ENCODE measurements at places on chromosomes 16 and 17.

DNA sequence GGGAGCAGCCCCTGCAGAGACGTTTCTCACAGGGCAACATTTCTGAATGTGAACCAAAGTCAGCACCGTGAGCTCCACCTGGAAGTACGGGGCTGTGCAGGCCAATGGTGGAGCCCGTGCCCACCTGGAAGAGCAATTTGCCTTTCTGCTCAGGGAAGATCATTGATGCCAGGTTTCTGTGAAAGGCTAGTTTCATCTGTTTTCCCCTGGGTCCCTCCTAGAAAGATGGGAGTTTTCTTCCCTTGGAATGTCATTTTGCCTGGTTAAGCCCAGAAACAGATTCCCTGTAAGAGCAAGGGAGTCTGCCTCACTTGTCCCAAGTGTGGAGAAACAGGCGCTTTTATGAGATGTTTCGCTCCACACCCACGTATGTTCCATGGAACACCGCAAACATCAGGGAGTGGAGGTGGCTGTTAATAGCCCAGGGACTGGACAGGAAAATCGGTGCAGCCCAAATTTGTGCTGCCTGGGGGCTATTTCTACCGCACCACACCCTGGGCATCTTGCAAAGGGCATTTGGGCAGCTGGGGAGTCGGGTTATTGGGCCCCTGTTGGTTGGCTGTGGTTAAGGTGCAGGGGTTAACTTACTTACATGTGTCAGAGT lies 2.6 kb downstream of the SLC6A4 start:
- no peak for DNase-seq

DNA sequence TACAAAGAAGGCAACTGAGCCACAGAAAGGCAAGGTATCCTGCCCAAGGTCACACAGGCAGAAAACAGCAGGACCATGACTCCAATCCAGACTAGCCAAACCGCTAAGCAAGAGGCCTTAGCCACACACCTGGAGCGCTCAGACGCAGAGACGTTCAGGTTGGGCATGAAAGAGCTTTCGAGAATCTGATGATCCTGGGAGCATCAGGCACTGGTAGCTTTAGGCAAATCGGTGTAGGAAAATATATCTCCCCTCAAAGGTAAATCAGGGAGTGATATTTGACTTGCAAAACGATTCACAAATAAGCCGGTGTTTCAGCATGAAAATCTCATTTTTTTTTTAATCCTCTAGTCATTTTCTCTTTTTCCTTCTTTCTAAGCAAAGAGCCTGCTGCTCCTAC lies 279.0 kb downstream of the MRTFB start:
- DNase-seq = no peak

DNA sequence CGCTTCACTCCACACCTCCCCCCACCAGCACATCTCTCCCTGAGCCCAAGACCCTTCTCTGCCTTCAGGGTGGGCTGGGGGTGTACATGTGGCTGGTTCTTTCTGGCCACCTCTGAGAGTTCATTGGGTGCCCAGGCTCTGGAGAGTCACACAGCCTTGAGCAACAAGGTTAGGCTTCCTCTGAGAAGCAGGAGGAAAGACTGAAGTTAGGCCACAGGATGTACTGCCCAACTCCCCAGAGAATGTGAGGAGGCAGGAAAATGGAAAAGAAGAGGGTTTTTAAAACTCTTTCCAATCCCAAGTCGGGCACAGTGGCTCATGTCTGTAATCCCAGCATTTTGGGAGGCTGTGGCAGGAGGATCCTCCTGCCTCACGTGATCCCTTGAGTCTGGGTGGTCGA lies 7.3 kb downstream of the PCGF2 start:
- no peak for DNase-seq

DNA sequence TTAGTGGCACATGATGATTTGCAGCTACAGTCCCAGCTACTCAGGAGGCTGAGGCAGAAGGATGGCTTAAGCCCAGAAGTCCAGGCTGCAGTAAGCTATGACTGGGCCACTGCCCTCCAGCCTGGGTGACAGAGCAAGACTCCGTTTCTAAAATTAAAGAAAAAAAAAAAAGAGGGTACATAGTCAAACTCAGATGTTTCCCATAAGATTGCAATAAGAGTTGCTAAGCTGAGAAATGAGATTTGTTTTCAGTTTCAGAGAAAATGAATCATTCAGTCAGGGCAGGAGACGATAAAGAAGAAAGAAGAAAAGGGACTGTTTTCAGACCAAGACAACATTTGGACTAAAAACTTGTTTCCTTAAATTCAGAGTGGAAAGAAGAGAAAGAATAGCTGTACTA lies 30.2 kb upstream of the PHLPP2 start:
- no peak for DNase-seq

GRCh38 chr16:28917095-28917494 lies 7.9 kb downstream of the RABEP2 start:
- DNase-seq = no peak

GRCh38 chr17:40598619-40599467 lies 33.6 kb upstream of the CCR7 start:
- no peak for DNase-seq

DNA sequence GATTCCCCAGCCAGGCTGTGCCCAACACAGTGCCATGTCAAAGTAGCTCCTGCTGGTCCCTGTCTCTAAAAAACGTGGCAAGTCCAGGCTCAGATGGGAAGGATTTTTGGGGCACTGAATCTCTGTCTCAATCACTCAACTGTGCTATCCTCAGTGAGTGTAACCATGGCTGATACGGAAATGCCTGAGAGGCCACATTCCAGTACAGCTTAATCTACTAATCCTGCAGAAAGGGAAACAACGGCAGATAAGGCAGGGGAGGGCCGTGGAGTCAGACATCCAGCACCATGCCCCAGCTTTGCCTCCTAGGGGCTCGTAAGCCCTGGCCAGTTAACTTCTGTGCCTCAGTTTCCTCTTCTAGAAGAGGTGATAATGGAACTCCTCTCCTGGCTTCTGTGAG lies 251.7 kb downstream of the CPPED1 start:
- no peak for DNase-seq

GRCh38 chr17:6674586-6674985 lies 23.0 kb downstream of the C17orf100 start:
- no peak for DNase-seq
